Ureter (tissue), 1 donor: ENCODE measurements at places on chromosomes 5 and 9. TPM values are rescaled to one million over a fixed set of nuclear protein-coding genes. Genes with fewer than 3 reads are reported as not detected.

- DNase-seq, result no peak
These were observed 190.5 kb upstream of the CHD1 start for GRCh38 chr5:99119326-99119725.

DNA sequence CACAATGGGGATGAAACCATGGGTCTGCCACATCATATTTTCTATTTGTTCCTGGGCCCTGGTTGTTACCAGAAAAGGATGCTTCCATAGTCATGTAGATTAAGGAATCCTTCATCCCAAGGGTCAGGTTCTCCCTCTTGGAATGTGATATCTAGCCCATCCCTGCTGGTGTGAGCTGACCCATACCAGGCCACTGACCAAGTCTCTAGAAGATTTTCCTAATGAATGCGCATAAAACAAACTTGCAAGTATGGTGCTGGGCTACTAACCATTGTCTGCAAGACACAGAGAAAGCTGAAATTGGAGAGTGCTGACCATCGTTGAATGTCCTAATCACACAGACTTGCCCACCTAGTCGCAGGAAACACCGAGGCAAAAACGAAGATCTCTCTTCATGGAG, 972.6 kb downstream of the EFNA5 start:
- no peak for DNase-seq

DNA sequence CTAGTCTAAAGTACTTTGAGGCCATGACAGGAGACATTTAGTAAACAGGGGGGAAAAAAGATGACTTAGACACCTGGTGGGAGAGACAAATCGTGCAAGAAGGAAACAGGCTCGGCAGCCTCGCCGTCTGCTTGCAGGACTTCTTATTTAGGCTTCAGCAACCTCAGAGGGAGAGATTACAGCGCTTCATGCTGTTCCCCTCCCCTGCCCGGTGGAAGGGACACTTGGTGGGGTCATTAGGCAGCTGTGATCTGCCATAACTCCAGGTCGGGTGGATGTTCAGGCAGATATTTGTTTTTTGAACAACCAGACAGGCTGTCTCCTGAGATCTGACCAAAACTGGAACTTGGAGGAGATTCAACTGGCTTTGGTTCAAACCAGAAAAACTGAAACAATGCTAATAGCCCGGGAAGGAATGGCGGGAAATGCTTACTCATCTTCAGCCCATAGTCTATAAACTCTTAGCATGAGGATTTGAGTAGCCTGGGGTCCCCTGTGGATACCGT, 38.1 kb upstream of the CD180 start:
- peak; percentile 61 for DNase-seq

DNA sequence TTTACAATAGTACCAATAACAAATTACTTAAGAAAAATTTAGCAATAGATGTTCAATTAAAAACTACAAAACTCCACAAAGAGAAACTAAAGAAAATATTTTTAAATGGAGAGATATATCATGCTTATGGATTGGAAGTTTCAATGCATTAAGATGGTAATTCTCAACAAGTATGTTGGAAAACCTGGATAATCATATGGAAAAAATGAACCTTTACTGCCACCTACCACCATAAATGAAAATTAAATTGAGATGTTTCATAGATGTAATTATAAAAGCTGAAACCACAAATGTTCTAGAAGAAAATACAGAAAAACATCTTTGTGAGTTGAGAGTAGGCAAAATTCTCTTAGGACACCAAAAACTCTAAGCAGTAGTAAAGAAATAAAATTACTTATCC, 121.7 kb downstream of the ANKRD18B start:
- DNase-seq, result no peak

DNA sequence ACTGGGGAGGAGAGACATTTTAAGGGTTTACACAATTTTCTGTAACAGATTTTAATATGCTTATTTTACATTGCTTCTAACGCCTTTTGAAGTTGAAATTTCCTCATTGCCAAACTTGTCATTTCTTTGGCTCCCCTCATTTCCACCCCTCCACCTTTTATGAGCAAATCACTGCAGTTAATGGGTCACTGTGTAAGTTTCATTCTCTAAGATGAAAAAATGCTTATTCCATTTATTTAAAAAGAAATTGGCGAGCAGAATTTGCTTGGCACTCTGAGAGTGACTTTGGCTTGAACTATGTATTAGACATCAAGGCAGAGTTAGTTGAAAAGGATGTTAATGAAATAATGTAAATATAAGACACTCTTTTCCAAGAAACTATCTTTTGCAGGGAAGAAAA, 66.6 kb downstream of the ITGA1 start:
- DNase-seq, result no peak

DNA sequence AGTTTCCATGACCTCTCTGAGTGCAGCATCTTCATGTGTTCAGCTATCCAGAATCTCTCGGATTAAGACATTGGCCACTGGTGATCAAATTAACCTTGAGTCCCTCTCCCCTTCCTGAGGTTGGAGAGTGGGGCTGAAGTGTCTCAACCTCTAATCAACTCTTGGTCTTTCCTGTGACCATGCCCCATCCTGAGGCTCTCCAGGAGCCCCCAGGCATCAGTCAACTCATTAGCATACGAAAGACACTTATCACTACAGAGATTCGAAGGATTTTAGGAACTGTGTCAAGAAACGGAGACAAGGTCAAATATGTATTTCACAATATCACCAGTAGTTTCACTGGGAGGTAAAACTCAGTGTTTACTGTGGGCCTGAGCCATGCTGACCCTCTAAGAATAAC, 130.2 kb upstream of the CCDC152 start:
- no peak for DNase-seq

GRCh38 chr5:151923866-151924476, 680 bp downstream of the GLRA1 start:
- DNase-seq, result no peak

DNA sequence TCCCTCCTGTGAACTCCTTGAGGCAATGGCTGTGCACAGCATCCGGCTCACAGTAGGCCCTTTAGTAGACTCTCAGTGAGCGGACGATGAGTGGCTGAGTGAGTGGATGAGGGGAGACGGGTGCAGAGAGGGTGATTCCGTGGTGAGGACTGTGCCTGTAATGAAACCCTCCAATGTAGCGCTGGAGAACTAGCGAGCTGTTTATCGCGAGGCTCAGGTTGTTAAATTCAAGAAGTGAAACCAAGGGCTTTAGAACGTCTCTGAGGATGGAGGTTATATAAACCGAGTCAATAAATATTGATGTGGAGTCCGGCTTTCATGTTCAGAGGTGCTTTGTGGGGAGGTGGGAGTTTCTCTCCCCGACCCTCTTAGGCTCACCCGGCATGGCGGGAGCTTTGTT, 53.2 kb downstream of the NSG2 start:
- no peak for DNase-seq

DNA sequence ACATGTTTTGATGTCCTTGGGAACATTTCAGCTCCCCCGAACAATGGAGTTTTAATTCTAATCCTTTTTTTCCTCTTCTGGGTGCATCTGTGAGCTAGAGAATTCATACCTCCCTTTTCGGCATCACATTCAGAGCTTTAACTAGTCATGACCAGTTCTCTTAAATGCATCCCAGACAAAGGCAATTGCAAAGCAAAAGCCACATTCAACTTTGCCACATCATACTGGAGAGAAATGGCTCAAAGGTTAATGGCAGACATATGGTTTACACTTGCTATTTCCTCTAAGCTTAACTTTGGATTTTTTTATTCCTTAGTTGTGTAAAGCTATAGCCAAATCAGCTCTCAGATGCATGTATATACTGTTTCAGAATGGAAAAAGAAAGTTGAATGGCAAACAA, 153.3 kb downstream of the ESM1 start:
- no peak for DNase-seq

DNA sequence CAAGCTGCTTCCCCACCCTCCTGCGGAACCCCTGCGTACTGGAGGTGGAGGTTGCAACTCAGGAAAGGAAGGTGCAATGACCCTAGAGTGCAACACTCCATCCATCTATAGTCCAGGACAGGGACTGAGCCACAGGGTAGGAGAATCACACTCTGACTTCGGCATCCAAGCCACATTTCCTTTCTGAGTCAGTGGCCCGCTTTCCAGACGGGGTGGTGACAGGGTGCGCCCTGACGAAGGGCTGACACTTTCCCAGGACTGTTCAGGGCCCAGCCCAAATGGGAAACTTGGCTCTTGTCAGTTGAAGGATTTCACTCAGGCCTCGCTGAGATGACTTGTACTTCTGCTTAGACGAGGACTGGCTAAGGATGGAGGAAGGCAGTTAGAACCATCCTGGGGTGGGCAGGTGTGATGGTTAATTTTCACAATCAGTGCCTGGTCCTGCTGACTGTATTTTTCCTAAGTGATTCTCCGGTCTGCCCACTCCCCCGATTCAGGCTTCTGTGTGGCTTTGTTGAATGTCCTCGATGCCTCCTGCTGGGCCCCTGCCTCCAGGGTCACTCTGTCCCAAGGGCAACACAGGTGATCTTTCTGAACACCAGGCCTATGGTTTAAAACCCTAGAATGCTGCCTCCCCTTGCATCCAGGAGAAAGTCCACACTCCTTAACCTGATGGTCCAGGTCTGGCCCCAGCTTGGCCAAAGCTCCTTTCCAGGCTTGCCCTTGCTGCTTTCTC, 228.1 kb downstream of the FSTL4 start:
- DNase-seq, result no peak

DNA sequence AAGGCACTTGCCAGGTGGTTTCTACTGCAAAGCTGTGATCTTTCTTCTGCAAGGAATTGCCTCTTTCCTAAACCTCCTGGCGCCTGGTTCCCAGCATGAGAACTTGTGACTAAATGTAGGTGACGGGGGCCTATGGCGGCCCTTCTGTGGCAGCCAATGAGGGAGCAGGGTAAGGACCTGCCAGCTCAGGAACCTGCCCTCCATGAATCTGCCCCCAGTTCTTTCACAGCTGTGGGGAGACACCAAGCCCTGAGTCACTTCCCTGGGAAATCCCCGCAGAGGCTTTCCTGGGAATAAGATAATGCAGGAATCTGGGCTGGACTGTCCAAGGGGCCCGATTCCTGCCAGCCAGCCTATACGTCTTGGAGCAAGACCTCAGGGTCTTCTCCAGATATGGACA, 56.7 kb upstream of the CTNNA1 start:
- DNase-seq, result no peak

DNA sequence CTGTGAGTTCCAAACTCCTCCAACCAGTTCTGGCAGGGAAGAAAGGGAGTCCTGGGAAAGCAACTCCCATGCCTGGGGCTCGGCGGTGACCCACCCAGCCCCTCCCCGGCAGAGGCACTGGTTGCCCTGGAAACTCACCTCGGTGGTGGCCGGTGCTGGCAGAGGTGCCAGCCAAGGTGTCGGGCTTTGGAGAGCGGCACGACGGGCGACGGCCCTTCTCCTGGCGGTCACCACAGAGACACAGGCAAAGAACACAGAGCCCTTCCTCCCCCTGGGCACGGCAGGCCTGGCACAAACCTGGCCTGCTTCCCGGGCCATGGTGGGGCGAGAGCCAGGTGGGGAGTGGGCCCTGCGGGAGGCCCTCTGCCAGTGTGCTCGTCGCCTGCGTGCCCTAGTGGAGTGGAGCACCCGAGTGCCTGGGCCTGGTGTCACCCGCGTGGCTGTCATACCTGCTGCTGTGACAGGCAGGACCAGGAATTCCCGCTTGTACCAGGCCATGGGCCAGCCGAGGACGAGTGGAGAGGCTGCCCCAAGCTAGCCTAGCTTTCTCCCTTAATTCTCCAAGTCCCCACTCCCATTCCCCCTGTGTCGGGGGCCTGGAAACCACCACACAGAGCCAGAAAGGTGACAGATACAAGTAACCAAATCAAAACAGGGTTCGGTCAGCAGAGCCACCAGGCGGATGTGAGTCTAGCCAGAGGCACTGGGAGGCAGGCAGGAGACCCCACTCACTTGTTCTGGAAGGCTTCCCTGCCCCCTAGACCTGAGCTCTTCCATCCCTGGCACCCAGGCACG, 8.2 kb upstream of the RALGDS start:
- DNase-seq, result no peak

- DNase-seq, result no peak
These were observed 94.5 kb downstream of the GRIA1 start for GRCh38 chr5:153584960-153585359.

- peak; percentile 15 for DNase-seq
These were observed 86.3 kb downstream of the AK8 start for GRCh38 chr9:132791699-132792240.

DNA sequence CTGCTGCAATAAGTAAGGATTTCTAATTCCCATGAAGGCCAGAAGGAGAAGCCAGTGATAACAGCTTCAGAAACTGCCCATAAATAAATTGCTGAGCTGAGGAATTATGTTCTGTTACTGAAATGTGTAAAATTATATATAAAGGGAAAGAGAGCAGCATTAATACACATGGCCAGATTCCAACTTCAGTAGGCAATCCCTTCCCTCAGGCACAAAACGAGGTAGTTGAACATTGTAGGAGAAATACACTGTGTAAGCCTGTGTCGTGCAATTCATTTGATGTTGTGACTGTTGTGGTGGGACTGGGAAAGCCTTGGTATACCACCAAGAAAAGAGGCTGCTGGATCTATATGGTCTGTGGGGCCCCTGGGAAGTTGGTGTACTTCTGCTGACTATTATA, 192.9 kb downstream of the WDR70 start:
- no peak for DNase-seq

Gene FLT4
- 12.1 TPM for total RNA-seq

Gene BAAT
- not detected for total RNA-seq

Gene RALGPS1
- total RNA-seq, result 48.8 TPM

Gene LHX3
- total RNA-seq, result not detected

Gene FOXD4L5
- 0.21 TPM for total RNA-seq

Gene TMEM174
- total RNA-seq, result not detected

Gene TSLP
- total RNA-seq, result 2.0 TPM

Gene PCDHB13
- total RNA-seq, result 6.2 TPM

Gene ADAMTSL2
- total RNA-seq, result 8.8 TPM

Gene PPP3R2
- not detected for total RNA-seq

Gene PCAT7
- total RNA-seq, result 0.94 TPM
